ENCODE measurements at places on chromosomes 4 and X. TPM values are rescaled to one million over a fixed set of nuclear protein-coding genes. Genes with fewer than 3 reads are reported as not detected.

GRCh38 chr4:186351668-186352194 lies 85.7 kb downstream of the F11 start:
- DNase-seq = no peak

DNA sequence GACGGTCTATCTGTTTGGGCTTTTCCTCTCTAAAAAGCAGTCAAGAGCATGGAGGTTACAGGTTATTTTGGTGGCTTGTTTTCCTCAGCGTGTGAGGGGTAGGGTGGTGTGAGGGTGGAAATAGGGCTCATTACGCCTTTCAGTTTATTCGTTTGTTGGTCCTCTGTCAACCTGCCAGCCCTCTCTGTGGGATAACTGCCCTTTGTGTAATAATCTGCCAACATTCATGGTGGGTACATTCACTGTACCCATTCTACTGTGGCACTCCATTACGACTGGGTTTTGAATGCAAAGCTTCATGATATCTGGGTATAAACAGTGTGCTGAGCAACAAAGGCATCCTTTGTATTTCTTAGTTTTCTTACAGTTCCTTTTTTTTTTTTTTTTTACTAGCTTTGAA lies 136.4 kb downstream of the ADGRL3 start:
- DNase-seq = no peak

DNA sequence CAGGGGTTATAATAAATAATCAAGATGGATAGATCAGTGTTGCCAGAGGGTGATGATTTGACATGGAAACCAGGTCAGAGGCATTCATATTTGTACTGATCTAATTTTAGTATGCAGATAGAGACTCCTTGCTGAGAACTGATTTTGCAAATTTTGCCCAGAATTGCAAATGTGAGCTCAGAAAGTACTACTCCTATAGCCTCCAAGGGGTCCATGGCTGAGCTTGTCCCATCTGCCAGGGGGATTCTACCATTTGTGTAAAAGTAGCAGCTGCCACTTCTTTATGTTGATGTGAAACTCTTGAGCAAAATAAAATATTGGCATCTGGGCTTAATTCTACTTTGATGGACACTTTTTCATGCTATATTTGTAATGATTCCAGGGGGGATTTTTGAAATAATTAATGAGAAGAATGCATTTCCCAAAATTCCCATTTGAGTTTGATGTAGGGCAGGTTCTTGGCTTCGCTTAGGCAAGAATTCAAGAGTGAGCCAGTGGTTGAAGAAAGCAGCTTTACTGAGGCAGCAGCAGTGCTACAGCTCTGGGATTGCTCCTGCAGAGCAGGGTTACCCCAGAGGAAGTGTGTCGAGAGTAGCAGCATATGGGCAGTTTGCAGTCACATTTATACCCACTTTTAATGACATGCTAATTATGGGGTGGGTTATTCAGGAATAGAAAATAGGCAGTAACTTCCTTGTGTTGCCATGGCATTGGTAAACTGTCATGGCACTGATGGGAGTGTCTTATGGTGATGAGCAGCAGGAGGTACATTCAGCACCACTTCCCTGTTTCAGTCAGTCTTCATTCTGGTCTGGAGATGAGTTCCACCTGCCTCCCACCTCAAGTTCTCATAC lies 38.7 kb upstream of the DCLK2 start:
- no peak for DNase-seq

XAGE1A gene
- not detected for polyA plus RNA-seq

Measured in left renal pelvis (tissue), 4 donors.